ENCODE measurements at places on chromosomes 2 and 18. TPM values are rescaled to one million over a fixed set of nuclear protein-coding genes. Genes with fewer than 3 reads are reported as not detected.

G6PC2 gene
- polyA plus RNA-seq, result not detected

PTH2R gene
- 0.43 TPM for polyA plus RNA-seq

DSC1 gene
- polyA plus RNA-seq, result not detected

FOXI3 gene
- not detected for polyA plus RNA-seq

CENPA gene
- 2.5 TPM for polyA plus RNA-seq

C2orf81 gene
- 5.7 TPM for polyA plus RNA-seq

Measured in spleen (tissue), 13 donors.